GM23248 (cell line): ENCODE measurements at places on chromosomes 1 and 21.

GRCh38 chr1:24321697-24322469, 2.7 kb downstream of the GRHL3 start:
- H3K4me1 ChIP-seq, result peaks cover 15% of the 10 kb centered on the region
- H3K27ac ChIP-seq, result no peak overlapping the region
- no peaks in the 10 kb centered on the region for H3K36me3 ChIP-seq
- DNase-seq, result peak; percentile 82
- H3K27me3 ChIP-seq, result peaks cover 26% of the 10 kb centered on the region

DNA sequence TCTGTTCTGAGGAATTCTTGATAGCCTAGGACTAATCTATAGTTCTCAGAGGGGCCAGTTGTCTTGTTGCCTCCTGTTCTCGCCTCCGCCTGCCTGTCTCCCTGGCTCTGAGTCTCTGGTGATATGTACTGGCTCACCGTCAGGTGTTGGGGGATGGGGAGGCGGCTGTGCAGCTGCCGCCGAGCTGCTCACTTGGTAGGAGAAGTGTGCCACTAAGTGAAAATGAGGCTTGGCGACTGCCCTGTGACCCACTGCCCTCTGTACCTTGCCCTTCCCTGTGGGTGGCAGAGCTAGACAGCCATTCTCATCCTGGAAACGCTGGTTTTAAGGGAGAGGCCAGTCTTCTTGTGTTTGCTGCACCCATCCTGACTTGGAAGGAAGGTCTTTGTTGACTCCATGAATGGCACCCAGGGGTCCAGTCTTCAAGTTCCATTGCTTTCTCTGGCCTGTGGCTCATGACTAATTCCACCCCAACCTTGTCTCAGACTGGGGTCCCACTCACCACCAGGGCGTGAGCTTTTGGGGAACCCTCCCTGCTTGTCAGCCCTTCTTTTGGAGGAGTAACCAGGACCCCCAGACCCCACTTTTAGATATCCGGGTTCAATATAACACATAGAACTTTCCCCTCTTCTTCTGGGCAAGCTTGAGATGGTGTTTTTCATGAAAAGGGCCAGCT, 120.6 kb downstream of the CACNA1E start:
- H3K27ac ChIP-seq, result no peak overlapping the region
- H3K4me1 ChIP-seq, result no peaks in the 10 kb centered on the region
- no peak for DNase-seq
- no peak overlapping the region for H3K4me3 ChIP-seq
- no peaks in the 10 kb centered on the region for H3K36me3 ChIP-seq
- H3K27me3 ChIP-seq, result no peaks in the 10 kb centered on the region

DNA sequence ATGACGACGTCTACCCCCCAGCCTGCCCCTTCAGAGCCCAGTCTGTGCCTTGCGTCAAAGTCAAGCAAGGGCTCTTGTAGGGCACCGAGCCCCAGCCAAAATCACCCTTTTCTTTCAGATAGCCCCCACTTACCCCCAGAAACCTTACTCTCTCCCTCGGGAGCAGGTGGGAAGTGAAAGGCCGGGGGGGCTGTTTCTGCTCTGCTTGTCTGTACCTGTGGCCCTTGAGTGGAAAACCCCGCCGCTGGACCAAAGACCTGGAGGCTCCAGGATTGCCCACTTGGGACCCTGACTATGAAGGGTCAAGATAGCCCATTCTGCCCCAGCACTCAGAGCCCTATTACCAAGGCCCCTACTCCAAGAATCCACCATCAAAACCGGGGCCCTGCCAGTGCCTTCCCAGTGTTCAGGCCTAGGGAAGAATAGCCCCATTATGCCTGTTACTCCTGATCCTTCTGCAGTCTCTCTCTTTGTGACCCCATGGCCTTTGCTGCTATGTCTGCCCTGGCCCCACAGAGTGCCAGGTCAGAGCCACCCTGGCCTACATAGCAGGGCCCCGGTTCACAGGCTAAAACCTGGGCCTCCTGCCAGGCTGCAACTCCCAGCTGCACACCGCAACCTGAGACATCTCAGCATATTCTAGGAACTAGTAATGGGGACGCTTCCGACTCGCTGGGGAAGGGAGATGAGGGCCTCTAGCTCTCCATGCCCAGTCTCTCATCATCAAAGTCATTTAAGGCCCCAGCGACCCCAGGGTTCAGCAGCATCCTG, 22.2 kb upstream of the HPDL start:
- H3K4me3 ChIP-seq, result peak overlapping the region; percentile 79
- peak; percentile 9 for DNase-seq
- H3K27ac ChIP-seq, result peak overlapping the region; percentile 84

GRCh38 chr1:26771643-26772321, 16.0 kb upstream of the PIGV start:
- no peaks in the 10 kb centered on the region for H3K27me3 ChIP-seq
- DNase-seq, result peak; percentile 99
- peaks cover 44% of the 10 kb centered on the region for H3K36me3 ChIP-seq
- H3K4me3 ChIP-seq, result 0 out of 2 replicates have a peak overlapping the region, but pooled peaks have one; percentile 6
- H3K4me1 ChIP-seq, result peaks cover 53% of the 10 kb centered on the region

- H3K4me3 ChIP-seq, result no peak overlapping the region
- 0 out of 2 replicates have a peak, but pooled peaks cover 3% of the 10 kb centered on the region for H3K36me3 ChIP-seq
- no peaks in the 10 kb centered on the region for H3K27me3 ChIP-seq
- no peak for DNase-seq
- peaks cover 36% of the 10 kb centered on the region for H3K4me1 ChIP-seq
Measured at GRCh38 chr1:203649551-203649998, 22.9 kb downstream of the ATP2B4 start.

GRCh38 chr1:2086446-2087078, 36.4 kb downstream of the PRKCZ start:
- peaks cover 12% of the 10 kb centered on the region for H3K4me1 ChIP-seq
- DNase-seq, result no peak
- no peak overlapping the region for H3K4me3 ChIP-seq
- no peak overlapping the region for H3K27ac ChIP-seq
- H3K27me3 ChIP-seq, result no peaks in the 10 kb centered on the region

DNA sequence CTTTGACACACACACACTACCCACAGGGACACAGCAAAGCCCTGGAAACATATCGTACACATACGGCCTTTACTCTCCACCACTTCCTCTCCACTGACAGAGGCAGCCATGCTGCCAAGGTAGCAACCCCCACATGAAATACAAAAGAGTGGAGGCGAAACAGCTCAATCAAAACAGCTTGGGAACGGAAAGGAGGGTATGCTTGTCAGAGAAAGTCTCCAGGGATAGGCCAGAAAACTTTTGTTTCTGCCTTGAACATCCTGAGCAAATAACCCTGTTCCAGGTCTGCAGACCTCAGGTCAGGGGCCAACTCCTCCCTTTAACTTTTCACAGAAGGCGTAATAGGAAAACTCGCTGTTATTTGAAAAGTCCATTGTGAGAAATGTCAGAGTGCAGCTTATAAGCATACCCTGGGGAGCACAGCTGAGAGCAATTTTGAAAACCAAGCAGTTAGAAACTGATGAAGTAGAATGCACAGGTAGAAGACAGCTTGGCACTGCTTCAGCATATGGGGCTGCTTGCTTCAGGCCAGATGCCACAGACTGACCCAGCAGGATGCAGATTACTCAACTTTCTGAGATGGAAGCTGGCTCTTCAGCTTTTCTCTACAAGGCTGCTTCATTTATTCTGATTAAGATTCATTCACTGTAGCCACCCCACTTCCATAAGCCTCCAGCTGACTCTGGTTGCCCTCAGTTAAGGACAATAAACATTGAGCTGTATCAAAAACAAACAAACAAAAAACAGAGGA, 18.0 kb downstream of the KIAA0319L start:
- peak; percentile 65 for DNase-seq
- H3K36me3 ChIP-seq, result no peaks in the 10 kb centered on the region
- peak overlapping the region; percentile 64 for H3K27ac ChIP-seq
- no peaks in the 10 kb centered on the region for H3K27me3 ChIP-seq
- H3K4me3 ChIP-seq, result peak overlapping the region; percentile 25

DNA sequence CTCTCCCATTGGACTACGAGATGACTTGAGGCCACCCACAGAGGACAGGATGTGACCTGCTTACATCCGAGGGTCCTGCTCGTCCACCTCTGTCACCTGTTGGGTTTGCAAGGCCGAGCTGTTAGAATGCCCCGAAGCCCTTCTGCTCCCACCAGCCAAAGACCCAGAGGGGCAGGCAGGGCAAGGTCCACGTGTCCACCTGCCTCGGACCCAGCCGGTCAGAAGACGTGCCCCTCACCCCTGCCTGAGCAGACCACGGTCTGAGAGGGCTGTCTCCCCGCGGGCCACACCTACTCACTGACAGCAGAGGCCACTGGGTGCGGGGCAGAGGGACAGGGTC, 30.3 kb upstream of the TRAPPC10 start:
- peaks cover 5% of the 10 kb centered on the region for H3K4me1 ChIP-seq
- DNase-seq, result no peak
- H3K27me3 ChIP-seq, result no peaks in the 10 kb centered on the region
- no peaks in the 10 kb centered on the region for H3K36me3 ChIP-seq
- no peak overlapping the region for H3K27ac ChIP-seq

GRCh38 chr1:209491897-209492296, 91.6 kb upstream of the CAMK1G start:
- H3K36me3 ChIP-seq, result no peaks in the 10 kb centered on the region
- H3K27ac ChIP-seq, result no peak overlapping the region
- no peaks in the 10 kb centered on the region for H3K27me3 ChIP-seq

DNA sequence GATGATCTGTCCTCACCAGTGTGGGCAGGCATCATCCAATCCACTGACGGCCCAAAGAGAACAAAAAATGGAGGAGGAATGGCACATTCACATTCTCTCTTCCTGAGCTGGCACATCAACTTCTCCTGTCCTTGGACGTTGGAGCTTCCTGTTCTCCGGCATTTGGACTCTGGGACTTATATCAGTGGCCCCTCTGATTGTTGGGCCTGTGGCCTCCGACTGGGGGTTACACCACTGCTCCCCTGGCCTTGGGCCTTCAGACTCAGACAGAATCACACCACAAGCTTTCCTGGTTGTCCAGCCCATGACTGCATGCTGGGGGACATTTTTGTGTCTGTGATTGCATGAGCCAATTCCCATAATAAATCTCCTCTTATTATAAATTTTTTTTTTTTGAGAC, 20.1 kb downstream of the IFNLR1 start:
- peaks cover 38% of the 10 kb centered on the region for H3K27me3 ChIP-seq
- H3K4me3 ChIP-seq, result no peak overlapping the region
- H3K36me3 ChIP-seq, result no peaks in the 10 kb centered on the region
- H3K27ac ChIP-seq, result no peak overlapping the region
- no peaks in the 10 kb centered on the region for H3K4me1 ChIP-seq

GRCh38 chr1:24984800-24985522, 54.9 kb upstream of the RUNX3 start:
- no peak overlapping the region for H3K27ac ChIP-seq
- H3K4me3 ChIP-seq, result no peak overlapping the region
- no peak for DNase-seq
- peaks cover 18% of the 10 kb centered on the region for H3K27me3 ChIP-seq
- no peaks in the 10 kb centered on the region for H3K4me1 ChIP-seq

- H3K4me3 ChIP-seq, result no peak overlapping the region
- H3K27ac ChIP-seq, result no peak overlapping the region
- no peak for DNase-seq
- H3K36me3 ChIP-seq, result peaks cover 40% of the 10 kb centered on the region; the same call in 1 of the 2 replicates
- H3K4me1 ChIP-seq, result peaks cover 15% of the 10 kb centered on the region
Measured at GRCh38 chr1:55067914-55068313, 28.6 kb downstream of the PCSK9 start.

GRCh38 chr21:36694031-36694515, 4.8 kb upstream of the SIM2 start:
- no peak overlapping the region for H3K4me3 ChIP-seq
- no peak for DNase-seq
- no peaks in the 10 kb centered on the region for H3K36me3 ChIP-seq

DNA sequence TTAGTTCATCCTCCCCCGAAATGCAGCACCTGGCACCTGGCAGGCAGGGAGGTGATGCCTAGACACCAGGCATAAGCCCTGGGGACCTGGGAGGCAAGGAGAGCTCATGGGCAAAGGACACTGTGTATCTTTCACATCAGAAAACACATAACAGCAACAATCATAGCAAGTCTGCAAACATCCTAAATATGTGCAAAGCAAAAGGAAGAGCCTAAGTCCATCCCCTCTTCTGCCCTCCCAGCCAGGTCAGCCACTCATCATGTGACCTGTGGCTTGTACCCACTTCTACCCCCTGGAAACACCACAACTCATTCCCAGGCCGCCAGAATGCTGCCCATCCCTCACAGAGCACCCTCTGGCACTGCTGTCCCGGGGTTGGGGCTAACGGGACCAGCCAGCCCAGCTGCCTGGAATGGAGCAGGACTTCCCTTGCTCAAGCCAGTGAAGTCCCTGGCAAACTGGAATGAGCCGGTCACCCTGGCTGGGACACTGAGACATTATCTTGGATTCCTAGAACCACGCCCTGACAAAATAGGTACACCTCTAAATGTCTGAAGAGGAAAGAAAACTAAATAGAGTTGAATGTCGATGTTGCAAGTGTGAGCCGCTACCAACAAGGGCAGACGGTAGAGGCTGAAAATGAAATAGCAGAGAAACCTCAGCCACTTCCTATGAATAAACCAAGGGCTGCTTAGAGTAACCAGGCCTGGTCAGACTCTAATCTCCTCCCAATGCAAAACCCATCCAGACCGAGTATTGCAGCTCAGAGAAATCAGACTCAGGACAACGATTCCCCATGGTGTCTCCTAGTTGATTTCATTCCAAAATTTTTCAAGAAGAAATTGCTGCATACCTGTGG, 29.4 kb downstream of the TMPRSS2 start:
- H3K4me3 ChIP-seq, result no peak overlapping the region
- no peaks in the 10 kb centered on the region for H3K36me3 ChIP-seq
- no peaks in the 10 kb centered on the region; the same call in 1 of the 2 replicates for H3K27me3 ChIP-seq
- H3K4me1 ChIP-seq, result peaks cover 13% of the 10 kb centered on the region; the same call in 1 of the 2 replicates
- DNase-seq, result no peak

GRCh38 chr21:31524140-31524539, 135.4 kb upstream of the SOD1 start:
- H3K27ac ChIP-seq, result no peak overlapping the region
- DNase-seq, result no peak
- H3K27me3 ChIP-seq, result no peaks in the 10 kb centered on the region
- no peaks in the 10 kb centered on the region for H3K4me1 ChIP-seq
- H3K36me3 ChIP-seq, result no peaks in the 10 kb centered on the region

DNA sequence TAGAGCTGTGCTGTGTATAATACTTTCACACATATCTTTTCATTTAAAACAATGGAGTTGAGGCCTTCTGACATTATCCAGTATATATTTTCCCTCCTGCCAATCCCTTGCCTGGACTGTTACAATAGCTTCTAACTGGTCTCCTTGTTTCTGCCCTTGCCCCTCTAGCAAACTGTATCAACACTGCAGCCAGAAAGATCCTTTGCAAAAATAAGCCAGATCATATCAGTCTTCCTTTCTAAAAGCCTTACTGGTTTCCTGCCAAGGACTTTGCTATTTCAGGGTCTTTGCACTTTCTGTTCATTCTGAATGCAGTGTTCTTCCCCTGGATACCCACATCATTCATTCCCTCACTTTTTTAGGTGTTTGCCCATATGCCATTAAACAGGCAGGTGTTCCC, 370.1 kb downstream of the PTBP2 start:
- peaks cover 24% of the 10 kb centered on the region for H3K4me1 ChIP-seq
- no peaks in the 10 kb centered on the region for H3K27me3 ChIP-seq
- no peak overlapping the region for H3K27ac ChIP-seq
- H3K4me3 ChIP-seq, result no peak overlapping the region
- no peak for DNase-seq
- H3K36me3 ChIP-seq, result no peaks in the 10 kb centered on the region

- no peaks in the 10 kb centered on the region for H3K36me3 ChIP-seq
- H3K4me3 ChIP-seq, result no peak overlapping the region
- no peak for DNase-seq
Measured at GRCh38 chr1:209886219-209886536, 51.8 kb upstream of the SYT14 start.

- peak overlapping the region; percentile 64 for H3K27ac ChIP-seq
- peak; percentile 91 for DNase-seq
- no peaks in the 10 kb centered on the region for H3K27me3 ChIP-seq
- H3K4me3 ChIP-seq, result peak overlapping the region; percentile 80
- peaks cover 7% of the 10 kb centered on the region; the same call in 1 of the 2 replicates for H3K4me1 ChIP-seq
Measured at GRCh38 chr1:24502065-24502708, 449 bp upstream of the RCAN3 start.
